ENCODE measurements at places on chromosomes 3 and 15. TPM values are rescaled to one million over a fixed set of nuclear protein-coding genes. Genes with fewer than 3 reads are reported as not detected.

Gene LMCD1
- polyA plus RNA-seq = 21.8 TPM

Gene CEP70
- 21.5 TPM for polyA plus RNA-seq

Gene CPNE9
- polyA plus RNA-seq = 6.2 TPM

Gene WNT5A
- polyA plus RNA-seq = 0.82 TPM

Gene GRM7
- 0.56 TPM for polyA plus RNA-seq

Gene GOLGA8T
- polyA plus RNA-seq = not detected

Gene MESP2
- 0.68 TPM for polyA plus RNA-seq

Gene RARB
- 0.42 TPM for polyA plus RNA-seq
